ENCODE measurements at places on chromosomes 7 and 10.

GRCh38 chr7:50793120-50793946 lies 10.6 kb upstream of the GRB10 start:
- peak; percentile 32 for DNase-seq

- no peak for DNase-seq
These were observed 59.7 kb downstream of the SORBS1 start for GRCh38 chr10:95501203-95502094.

DNA sequence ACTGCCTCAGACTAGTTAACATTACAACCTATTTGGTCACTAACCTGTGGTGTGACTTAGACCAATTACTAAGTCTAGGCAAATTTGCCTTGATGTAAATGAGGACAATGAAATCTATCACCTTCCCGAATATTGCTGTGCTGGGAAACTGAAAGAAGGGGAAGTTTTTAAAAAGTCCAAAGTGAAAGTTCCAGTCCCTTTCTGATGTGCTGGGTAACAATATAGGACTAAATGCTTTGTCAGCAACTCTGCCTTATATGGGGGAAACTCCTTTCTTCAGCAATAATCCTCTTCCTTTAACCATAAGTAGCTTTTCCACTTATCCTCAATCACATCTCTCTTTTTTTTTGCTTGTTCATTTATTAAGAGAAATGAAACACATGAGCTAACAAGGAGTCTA lies 3.9 kb downstream of the PIK3AP1 start:
- DNase-seq = no peak

DNA sequence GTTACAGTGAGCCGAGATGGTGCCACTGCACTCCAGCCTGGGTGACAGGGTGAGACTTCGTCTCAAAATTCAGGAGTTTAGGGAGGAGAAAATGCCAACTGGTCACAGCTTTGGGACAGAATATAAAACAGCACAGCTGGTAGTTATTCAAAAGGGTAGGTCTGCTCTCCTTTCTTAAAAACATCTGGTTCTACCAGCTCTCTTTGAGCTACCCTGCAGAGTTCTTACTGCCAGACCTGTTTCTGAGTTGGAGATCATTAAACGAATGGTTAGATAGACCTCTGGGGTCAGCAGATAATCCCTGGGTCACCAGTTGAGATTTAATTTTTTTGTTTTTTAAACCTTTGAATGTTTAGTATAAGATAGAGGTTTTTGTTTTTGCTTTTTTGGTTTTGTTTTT lies 52.6 kb downstream of the MCU start:
- no peak for DNase-seq

GRCh38 chr10:10438335-10439100 lies 579.2 kb upstream of the CELF2 start:
- DNase-seq = no peak

GRCh38 chr10:46096446-46096845 lies 50.4 kb upstream of the MSMB start:
- no peak for DNase-seq

GRCh38 chr10:114684084-114684821 lies 26.2 kb upstream of the ABLIM1 start:
- DNase-seq = no peak

- DNase-seq = no peak
These were observed 19.5 kb upstream of the CSTF2T start for GRCh38 chr10:51718804-51719291.

- DNase-seq = no peak
These were observed 310.1 kb downstream of the PTPRN2 start for GRCh38 chr7:158277219-158278141.

GRCh38 chr7:83072576-83073517 lies 89.8 kb downstream of the PCLO start:
- no peak for DNase-seq

- no peak for DNase-seq
These were observed 119.5 kb downstream of the AOAH start for GRCh38 chr7:36604806-36605205.

DNA sequence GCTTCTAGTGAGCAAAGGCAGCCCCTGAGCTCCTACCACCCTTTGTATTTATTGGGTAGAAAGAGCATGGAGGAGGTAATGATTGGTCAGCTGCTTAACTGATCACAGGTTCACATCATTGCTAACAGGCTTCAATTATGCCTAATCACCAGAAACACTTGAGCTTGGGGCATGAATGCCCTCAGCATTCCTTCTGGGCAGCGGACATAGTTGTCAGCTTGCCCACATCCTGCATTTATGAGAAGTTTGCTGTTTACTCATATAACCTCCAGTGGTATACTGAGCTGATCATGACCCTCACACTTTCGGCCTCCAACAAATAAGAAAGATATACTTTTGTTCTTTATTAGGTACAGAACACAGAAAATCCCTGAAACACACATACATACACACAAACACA lies 140.3 kb upstream of the ODAD2 start:
- no peak for DNase-seq

- no peak for DNase-seq
These were observed 13.7 kb downstream of the STARD3NL start for GRCh38 chr7:38191791-38192190.

DNA sequence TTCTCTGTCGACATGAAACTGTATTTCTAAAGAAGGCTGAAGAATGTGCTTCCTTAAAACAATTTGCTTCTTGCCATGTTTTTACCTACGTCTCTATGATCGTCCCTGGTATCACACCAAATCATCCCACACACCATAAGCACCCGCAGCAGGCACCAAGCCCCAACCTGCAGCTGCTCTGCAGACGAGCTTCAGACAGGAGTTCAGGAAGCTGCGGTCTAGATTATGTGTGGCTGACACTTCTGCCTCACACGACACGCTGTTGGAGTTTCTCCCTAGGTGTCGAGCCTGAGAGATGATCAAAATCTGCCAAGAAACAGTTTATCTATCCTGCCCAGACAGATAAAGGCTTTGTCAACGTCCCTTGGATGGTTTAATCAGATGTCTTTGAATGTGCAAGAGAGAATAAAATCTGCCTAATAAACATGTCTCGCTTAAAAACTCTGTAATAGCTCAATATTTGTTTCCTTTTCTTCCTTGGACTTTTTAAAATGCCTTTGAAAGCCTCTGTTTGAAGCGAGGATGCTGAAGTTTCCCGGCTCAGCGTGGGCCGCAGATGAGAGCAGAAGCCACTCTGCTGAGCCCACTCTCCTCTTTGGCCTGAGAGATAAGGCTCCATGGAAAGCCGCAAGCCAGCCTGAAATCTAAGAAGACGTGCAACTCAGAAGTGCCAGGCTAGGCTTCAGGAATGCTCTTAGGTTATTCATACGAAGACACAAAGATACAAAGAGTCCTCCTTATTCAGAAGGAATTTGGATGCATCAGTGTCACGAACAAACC lies 158.3 kb upstream of the PFKP start:
- DNase-seq = no peak

DNA sequence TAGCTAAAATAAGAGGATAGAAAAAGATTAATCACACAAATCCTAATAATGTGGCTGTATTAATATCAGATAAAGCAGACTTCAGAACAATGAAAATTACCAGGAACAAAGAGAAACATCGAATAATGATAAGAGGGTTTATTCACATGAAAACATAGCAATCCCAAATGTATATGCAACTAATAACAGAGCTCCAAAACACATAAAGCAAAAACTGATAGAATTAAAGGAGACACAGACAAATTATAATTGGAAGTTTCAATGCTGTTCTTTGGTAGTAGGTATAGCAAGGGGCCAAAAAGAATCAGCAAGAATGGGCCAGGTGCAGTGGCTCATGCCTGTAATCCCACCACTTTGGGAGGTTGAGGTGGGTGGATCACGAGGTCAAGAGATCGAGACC lies 23.4 kb upstream of the DNAAF5 start:
- DNase-seq = no peak

- no peak for DNase-seq
These were observed 43.1 kb upstream of the CASD1 start for GRCh38 chr7:94466516-94466915.

- no peak for DNase-seq
These were observed 58.2 kb downstream of the ARMH3 start for GRCh38 chr10:101997803-101998202.

GRCh38 chr7:95716357-95717122 lies 55.8 kb upstream of the DYNC1I1 start:
- no peak for DNase-seq

GRCh38 chr7:104208421-104208780 lies 588 bp upstream of the ORC5 start:
- no peak for DNase-seq

- DNase-seq = no peak
These were observed 52.8 kb upstream of the AOAH start for GRCh38 chr7:36777062-36777461.

- DNase-seq = no peak
These were observed 136.9 kb downstream of the KCNMA1 start for GRCh38 chr10:77500754-77501151.

DNA sequence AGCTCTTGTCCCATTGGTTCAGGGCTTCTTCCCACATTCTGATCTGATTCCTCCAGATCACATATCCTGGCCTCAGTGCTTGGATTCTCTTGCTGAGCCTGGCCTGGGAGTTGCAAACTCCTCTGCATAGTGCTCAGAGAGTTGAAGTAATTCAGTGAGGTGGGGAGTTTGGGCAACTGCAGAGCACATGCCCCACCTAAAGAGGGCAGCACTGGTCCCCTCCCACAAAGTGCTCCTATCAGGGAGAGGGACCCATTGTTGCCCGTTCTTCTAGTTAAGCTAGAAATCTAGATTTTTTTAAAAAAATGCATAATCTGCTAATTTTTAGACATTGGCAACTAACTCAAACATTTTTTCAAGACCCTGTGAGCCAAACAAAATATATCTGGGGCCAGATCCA lies 45.1 kb downstream of the CHN2 start:
- DNase-seq = no peak

GRCh38 chr7:74481458-74482196 lies 27.9 kb downstream of the GTF2IRD1 start:
- no peak for DNase-seq

GRCh38 chr7:2657920-2658671 lies 26.3 kb downstream of the TTYH3 start:
- no peak for DNase-seq

- DNase-seq = no peak
These were observed 2.4 kb downstream of the AMPH start for GRCh38 chr7:38628630-38629385.

GRCh38 chr7:30434140-30434799 lies 44.3 kb downstream of the NOD1 start:
- no peak for DNase-seq

DNA sequence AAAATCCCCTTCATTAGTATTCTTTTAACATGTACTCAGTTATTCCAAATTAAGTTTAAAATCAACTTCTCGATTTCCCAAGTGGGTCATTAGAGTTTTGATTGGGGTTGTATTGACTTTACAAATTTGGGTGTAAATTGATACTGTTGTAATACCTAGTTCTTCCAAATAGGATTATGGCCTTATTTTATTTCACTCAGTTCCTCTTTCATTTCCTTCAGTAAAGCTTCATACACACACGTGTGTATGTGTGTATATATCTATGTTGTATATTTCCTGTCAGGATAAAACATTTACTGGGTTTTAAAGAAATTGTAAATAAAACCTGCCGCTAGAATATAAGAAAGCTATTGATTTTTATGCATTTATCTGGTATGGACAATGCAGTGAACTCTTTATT lies 15.9 kb downstream of the YME1L1 start:
- no peak for DNase-seq

- DNase-seq = no peak
These were observed 614.1 kb downstream of the GALNT17 start for GRCh38 chr7:71746006-71746405.

Data from NCI-H774 (cell line).